Mesothelial cell of epicardium (in vitro differentiated cells): ENCODE measurements at places on chromosomes 5 and 9. TPM values are rescaled to one million over a fixed set of nuclear protein-coding genes. Genes with fewer than 3 reads are reported as not detected.

DNA sequence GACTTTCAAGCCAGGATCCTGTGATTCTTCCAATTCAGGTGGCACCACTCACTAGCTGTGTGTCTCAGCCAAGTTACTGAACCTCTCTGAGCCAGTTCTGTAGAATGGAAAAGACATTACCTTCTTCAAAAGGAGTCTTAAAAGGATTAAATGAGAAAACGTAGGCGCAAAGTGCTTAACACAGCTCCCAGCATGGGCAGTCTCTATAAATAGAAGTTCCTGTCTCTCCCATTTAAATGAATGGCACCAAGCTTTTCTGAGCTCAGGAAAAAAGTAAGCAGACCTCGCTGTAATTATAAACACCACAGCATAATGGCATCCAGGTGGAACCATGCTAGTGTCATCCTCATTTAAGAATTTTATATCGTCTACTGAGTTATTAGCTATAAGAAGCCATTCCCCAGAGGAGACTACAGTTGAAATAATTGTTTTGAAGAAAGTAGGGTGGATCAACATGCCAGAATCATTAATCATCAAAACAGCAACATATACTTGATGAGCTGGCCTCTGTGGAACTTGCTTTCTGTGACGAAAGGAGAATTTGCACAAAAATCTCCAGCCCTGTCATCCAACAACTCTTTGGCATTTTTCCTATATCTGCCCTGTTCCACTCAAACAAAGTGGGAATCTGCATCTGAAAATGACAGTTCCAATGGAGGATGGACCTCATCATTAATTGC is 188.9 kb downstream of the SPOCK1 start:
- no peak for DNase-seq
- peaks cover 41% of the 10 kb centered on the region for H3K27me3 ChIP-seq
- no peaks in the 10 kb centered on the region for H3K4me1 ChIP-seq
- no peak overlapping the region for H3K4me3 ChIP-seq

- peak overlapping the region; percentile 9 for H3K27ac ChIP-seq
- no peak for DNase-seq
- peaks cover 5% of the 10 kb centered on the region for H3K4me1 ChIP-seq
Measured at GRCh38 chr9:124347206-124347967, 67.9 kb downstream of the PSMB7 start.

GRCh38 chr5:152488869-152489268 is 83.8 kb upstream of the NMUR2 start:
- H3K4me1 ChIP-seq: no peaks in the 10 kb centered on the region
- H3K27ac ChIP-seq: no peak overlapping the region
- peaks cover 1% of the 10 kb centered on the region for H3K27me3 ChIP-seq
- no peaks in the 10 kb centered on the region for H3K36me3 ChIP-seq
- no peak overlapping the region for H3K4me3 ChIP-seq

Gene CNTNAP3B
- total RNA-seq: 5.2 to 5.6 TPM (median 5.6 TPM) in 3 replicates

- no peak overlapping the region for H3K27ac ChIP-seq
- no peak overlapping the region for H3K4me3 ChIP-seq
- peaks cover 2% of the 10 kb centered on the region for H3K27me3 ChIP-seq
Measured at GRCh38 chr9:107141967-107142366, 141.1 kb upstream of the RAD23B start.

Gene LHX3
- not detected in 3 replicates for total RNA-seq

DNA sequence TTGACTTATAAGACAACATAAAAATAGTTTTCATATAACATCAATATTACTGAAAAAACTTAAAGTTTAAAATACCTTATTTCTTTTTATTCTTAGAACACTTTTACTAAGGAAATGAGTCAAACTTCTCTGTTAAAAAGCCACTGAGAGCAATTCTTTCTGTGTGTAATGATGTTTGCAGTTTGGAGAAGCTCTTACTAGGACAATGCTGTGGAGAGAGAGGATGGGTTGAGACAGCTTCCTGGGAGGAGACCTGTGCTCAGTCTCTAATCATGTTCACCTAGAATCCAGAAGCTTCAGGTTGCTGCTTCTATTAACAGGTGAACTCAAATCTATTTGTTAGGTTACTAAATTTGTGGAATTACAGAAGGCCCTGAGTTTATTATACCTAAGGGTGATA is 198.5 kb downstream of the DNAH5 start:
- no peaks in the 10 kb centered on the region for H3K27me3 ChIP-seq
- no peak for DNase-seq
- H3K4me1 ChIP-seq: no peaks in the 10 kb centered on the region
- H3K27ac ChIP-seq: no peak overlapping the region

DNA sequence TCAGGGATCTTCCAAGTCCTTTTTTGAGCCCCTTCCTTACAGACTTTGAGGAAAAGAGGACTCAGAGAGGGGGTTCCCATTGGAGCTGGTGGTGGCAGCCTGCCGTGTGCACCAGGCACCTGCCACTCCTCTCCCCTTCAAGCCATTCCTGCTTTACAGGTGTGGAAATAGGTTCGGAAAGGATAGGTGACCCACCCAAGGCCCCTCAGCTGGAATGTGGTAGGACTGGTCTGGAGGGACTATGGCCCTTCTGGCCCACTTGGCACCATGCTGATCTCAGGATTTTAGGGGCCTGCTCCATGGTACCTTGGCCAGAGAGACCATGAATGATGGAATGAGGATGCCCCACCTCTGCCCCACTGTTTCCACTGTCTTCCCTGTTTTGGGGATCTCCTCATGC is 1.4 kb downstream of the GALNT12 start:
- peak overlapping the region; percentile 76 for H3K4me3 ChIP-seq
- no peak for DNase-seq
- peaks cover 8% of the 10 kb centered on the region for H3K36me3 ChIP-seq
- H3K4me1 ChIP-seq: peaks cover 62% of the 10 kb centered on the region
- H3K27me3 ChIP-seq: peaks cover 19% of the 10 kb centered on the region
- H3K27ac ChIP-seq: no peak overlapping the region

- H3K27me3 ChIP-seq: peaks cover 2% of the 10 kb centered on the region
- H3K27ac ChIP-seq: no peak overlapping the region
Measured at GRCh38 chr5:140236891-140237598, 62.1 kb downstream of the CYSTM1 start.

DNA sequence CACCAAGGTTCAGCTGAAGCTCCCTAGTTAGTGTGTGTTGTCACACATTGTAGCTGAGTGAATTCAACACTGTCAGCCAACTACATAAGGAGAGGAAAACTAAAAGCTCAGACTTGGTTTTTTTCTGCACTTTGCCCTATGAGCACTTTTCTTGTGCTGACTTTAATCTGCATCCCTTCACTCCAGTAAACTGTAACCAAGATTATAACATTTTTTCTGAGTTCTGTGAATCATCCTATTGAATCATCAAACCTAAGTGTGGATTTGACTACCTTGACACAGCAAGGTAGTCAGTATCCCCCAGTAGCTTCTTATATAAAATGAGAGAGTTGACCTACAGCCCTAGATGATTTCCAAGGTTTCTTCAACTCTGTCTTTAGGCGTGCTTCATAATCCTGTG is 325.0 kb downstream of the AGTPBP1 start:
- no peaks in the 10 kb centered on the region for H3K27me3 ChIP-seq
- H3K27ac ChIP-seq: no peak overlapping the region
- no peak overlapping the region for H3K4me3 ChIP-seq
- peaks cover 19% of the 10 kb centered on the region for H3K4me1 ChIP-seq
- no peak for DNase-seq
- no peaks in the 10 kb centered on the region for H3K36me3 ChIP-seq

Gene ZFP37
- 8.2 to 9.3 TPM (median 8.9 TPM) in 3 replicates for total RNA-seq

DNA sequence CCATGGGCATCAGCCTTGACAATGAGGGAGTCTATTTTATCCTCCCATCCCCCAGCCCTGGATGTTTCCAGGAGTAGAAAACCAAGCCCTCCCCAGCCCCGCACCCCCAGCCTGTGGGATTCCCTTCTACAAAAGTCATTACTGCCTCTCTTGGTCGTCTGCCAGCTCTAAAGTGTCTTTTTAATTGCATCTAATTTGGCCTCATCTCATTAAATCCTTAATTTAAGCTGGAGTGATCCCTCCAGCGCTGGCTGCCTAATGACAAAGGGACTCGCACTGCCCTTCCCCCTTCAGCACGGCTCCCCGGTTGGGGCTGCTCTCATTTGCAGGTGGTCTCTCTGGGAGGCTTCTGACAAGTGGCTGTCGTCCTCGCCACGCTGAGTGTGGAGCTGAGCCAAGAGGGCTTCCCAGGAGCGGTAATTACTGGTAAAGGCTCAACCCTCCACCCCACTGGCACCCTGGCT is 107.9 kb upstream of the ALDH1B1 start:
- H3K27me3 ChIP-seq: peaks cover 5% of the 10 kb centered on the region
- H3K36me3 ChIP-seq: no peaks in the 10 kb centered on the region

DNA sequence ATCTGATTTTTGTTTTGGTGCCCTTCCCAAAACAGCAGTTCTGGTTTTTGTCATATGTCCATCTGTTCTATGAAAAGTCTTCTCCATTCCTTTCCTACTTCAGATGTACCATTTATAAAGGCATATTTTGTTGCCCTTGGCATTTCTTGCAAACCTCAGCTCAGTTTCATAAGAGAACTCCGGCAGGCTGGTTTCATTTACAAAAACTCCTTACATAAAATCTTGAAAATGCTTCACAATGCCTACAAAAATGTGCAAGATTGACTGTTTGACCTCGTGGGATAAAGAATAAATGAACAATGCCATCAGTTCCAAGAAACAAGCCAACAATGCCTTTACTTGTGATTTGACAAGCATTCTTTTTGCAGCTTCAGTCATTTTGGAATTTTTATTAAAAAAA is 39.1 kb upstream of the CTNNAL1 start:
- H3K4me1 ChIP-seq: no peaks in the 10 kb centered on the region
- no peak overlapping the region for H3K4me3 ChIP-seq
- no peak overlapping the region for H3K27ac ChIP-seq
- peaks cover 58% of the 10 kb centered on the region for H3K36me3 ChIP-seq
- no peaks in the 10 kb centered on the region for H3K27me3 ChIP-seq

Gene VLDLR
- total RNA-seq: 47.8 to 50.0 TPM (median 49.6 TPM) in 3 replicates

Gene PDE6A
- total RNA-seq: 0.18 to 0.38 TPM (median 0.29 TPM) in 3 replicates

Gene NDST1
- total RNA-seq: 129 to 132 TPM (median 132 TPM) in 3 replicates

DNA sequence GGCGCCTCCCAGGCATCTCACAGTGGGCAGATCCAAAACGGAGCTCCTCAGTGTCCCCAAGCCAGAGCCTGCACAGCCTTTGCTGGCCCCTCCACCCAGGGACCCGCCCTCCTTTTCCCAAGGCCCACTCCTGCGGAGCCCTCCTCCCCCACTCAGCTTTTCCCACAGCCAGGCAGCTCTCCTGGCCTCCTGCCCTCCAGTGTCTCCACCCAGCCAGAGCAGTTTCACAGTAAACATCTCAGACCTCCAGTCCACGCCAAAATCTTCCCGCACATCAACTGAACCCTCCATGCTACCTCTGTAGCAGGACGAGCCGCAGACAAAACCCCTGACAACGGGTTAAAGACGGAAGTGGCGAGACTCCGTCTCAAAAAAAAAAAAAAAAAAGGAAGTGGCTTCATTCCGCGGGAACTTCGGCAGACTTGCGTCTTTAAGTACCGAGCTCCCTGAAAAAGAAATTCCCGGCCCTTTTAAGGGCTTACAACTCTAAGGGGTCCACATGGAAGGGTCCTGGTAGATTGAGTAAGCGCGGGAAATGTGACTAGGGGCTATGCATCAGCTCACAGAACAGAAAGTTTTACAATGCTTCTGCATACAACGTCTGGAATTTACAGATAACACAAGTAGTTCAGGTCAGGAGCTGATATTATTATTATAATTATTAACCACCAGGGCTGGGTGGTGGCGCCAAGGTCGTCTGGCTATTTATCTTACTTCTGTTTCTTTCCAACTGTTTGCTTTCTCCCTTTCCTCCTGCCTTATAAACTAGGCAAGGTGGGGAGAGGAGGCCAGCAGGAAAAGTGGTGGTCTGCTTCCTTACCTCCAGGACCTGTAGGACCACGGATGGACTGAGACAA is 11.4 kb upstream of the GRIN1 start:
- peak overlapping the region; percentile 19 for H3K27ac ChIP-seq
- no peak for DNase-seq
- peaks cover 2% of the 10 kb centered on the region for H3K36me3 ChIP-seq
- H3K4me3 ChIP-seq: peak overlapping the region; percentile 83
- H3K27me3 ChIP-seq: peaks cover 5% of the 10 kb centered on the region

DNA sequence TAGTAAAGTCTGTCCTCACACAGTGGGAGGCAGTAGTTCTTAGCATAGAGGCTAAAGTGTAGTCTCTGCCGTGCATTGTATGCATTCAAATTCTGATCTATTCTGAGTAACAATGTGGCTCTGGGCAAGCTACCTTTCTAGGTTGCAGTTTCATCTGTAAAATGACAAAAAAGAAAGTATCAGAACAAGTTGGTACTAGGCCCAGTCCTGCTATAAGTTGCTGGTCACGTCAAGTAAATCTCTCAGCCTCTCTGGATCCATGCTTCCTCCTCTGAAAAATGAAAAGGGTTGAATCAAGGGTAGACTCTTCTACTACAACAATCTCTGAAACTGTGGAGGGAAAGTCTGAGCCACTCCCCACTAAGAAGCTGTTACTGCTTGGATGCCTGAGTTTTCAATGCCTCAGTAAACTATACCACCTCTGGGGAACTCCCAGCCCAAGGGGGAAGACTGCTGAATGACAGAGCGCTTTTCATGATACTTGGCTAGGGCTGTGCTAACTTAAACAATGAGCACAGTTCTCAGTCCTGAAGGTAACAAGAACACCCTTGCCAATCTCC is 34.5 kb upstream of the SPARC start:
- no peak for DNase-seq
- no peak overlapping the region for H3K4me3 ChIP-seq
- H3K27me3 ChIP-seq: no peaks in the 10 kb centered on the region
- H3K4me1 ChIP-seq: peaks cover 16% of the 10 kb centered on the region

DNA sequence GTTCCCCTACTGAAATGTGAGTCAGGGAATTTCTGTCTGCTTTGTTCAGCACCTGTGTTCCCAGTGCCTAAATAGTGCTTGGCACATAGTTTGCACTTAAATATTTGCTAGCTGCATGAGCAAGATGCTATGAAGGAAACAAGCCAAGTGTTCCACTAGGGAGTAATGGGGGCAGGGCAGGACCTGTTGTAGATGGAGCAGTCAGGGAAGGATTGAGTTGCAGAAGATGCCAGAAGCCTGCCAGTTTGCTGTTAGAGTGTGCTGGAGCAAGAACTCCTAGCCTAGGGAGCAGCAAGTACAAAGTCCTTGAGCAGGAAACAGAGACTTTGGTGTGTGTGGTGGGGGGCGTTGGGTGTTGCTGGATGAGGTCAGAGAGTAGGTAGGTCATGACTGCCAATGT is 87.5 kb downstream of the DAB2IP start:
- H3K27ac ChIP-seq: no peak overlapping the region
- no peaks in the 10 kb centered on the region for H3K36me3 ChIP-seq
- DNase-seq: no peak
- H3K4me3 ChIP-seq: no peak overlapping the region

GRCh38 chr9:83383034-83383433 is 155.2 kb downstream of the FRMD3 start:
- no peak overlapping the region for H3K4me3 ChIP-seq
- no peaks in the 10 kb centered on the region for H3K36me3 ChIP-seq
- no peaks in the 10 kb centered on the region for H3K4me1 ChIP-seq
- no peak for DNase-seq
- H3K27ac ChIP-seq: no peak overlapping the region
- H3K27me3 ChIP-seq: peaks cover 12% of the 10 kb centered on the region

- peaks cover 4% of the 10 kb centered on the region for H3K4me1 ChIP-seq
- H3K27me3 ChIP-seq: no peaks in the 10 kb centered on the region
- no peak overlapping the region for H3K27ac ChIP-seq
Measured at GRCh38 chr5:69230181-69230580, 4.5 kb upstream of the CDK7 start.

Gene PDGFRB
- 100 to 105 TPM (median 102 TPM) in 3 replicates for total RNA-seq

Gene FBXL7
- total RNA-seq: 68.8 to 70.7 TPM (median 70.0 TPM) in 3 replicates

GRCh38 chr9:3929345-3930047 is 370.4 kb downstream of the GLIS3 start:
- peak overlapping the region; percentile 77 for H3K27ac ChIP-seq
- H3K4me1 ChIP-seq: peaks cover 32% of the 10 kb centered on the region
- H3K36me3 ChIP-seq: no peaks in the 10 kb centered on the region
- H3K4me3 ChIP-seq: no peak overlapping the region
- no peak for DNase-seq

Gene SPATA31E1
- total RNA-seq: 0.09 TPM in 1 of 3 replicates, not detected in the others
